NCI-H1436 treated with DMSO at 0.1 percent for 48 hours (cell line): ENCODE measurements at places on chromosomes 6 and 20.

DNA sequence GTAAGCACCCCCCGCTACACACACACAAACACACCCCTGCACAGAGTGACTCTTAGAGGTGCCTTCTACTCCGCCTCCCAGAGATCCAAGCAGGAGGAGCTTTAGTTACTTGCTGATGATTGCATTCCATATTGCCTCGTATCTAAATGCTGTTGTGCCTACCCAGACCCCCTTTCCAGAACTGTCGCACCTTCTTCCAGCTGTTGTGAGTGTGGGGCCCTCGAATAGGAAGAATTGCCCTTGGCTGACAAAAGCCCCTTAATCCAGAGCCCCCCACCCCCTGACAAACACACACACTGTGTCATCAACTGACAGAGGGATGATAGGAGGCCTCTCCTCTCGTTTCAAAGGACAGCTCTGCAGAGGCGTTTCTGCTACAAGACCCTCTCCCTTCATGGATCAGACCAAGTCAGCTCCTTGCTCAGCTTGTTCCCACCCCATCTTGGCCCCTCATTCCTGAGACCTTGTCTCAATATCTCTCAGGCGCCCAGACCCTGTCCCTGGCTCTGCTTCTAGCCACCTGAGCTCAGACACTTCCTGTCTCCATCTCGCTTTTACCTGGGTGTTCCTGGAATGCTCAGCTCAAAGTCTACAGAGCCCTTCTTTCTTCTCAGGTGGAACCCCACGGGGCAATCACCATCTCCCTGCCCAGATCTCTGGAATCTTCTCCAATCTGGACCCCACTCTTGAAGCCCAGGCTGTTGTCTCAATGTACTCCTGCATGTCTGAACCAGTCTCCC, 4.0 kb upstream of the VSX1 start:
- DNase-seq, result no peak

DNA sequence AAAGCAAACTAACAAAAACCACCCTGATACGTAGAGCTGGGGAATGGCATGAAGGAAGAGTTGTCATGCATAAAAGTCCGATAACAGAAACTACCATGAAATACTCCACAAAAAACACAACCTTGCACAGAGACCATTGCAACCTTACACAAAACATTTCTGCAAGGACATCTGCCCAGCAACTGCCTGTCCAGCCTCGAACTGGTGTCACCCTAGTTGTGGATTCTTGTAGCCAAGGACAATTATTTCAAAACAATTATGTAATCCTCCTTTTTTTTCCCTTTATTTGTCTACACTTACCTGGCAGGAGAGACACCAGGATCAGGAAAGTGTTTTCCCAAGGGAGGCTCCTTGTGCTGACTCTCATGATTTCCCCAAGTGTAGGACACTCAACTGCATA, 232.5 kb upstream of the SYNDIG1 start:
- DNase-seq, result no peak

DNA sequence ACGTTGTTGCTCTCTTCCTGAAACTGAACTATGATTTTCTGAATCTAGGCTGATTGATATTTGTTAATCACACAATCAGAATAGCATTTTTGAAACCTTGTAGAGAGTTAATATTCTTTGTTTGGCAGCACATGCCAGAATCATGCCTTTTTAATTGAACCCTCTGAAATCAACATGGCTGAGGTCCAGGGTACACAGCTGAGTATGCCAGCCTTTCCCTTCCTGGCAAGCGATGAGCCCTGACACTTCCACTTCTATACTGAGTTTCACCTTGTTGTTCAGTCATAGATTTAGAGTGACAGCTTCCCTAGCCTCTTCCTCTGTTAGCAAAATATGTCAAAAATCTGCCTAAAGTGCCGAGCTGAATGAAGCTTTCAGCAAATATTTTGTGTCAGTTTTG, 6.8 kb downstream of the HDDC2 start:
- DNase-seq, result no peak

GRCh38 chr6:150514806-150515380, 84.8 kb upstream of the PLEKHG1 start:
- DNase-seq, result no peak

DNA sequence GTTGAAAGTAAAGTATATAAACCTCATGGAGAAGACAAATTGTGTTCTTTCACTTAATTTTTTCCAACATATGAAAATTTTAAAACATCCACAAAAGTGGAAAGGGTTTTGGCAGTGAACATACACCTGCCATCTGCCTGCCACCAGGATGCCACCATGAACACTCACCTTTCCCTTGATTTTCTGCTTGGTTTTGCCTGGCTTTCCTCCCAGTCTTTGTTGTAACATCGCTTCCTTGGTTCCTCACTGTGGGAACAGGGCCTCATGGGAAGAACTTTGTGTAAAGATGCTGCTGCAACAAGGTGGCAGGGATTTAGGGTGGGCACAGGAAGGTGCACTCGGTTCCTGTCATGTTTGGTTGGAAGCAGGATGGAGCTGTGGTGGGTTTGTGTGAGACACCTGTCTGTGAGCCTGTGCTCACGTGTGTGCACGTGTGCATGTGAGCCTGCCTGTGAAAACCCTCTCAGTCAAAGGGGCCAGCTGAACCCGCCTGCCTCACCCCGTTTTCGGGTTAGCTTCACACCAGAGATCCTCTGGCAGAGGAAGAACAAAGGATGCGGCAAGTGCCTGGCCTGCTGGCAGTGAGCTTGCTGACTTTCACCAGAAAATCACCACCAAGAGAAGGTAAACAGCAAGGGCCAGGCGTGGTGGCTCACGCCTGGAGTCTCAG, 11.0 kb upstream of the RBM38 start:
- no peak for DNase-seq

GRCh38 chr20:33553516-33553915, 63.6 kb downstream of the CBFA2T2 start:
- DNase-seq, result no peak

DNA sequence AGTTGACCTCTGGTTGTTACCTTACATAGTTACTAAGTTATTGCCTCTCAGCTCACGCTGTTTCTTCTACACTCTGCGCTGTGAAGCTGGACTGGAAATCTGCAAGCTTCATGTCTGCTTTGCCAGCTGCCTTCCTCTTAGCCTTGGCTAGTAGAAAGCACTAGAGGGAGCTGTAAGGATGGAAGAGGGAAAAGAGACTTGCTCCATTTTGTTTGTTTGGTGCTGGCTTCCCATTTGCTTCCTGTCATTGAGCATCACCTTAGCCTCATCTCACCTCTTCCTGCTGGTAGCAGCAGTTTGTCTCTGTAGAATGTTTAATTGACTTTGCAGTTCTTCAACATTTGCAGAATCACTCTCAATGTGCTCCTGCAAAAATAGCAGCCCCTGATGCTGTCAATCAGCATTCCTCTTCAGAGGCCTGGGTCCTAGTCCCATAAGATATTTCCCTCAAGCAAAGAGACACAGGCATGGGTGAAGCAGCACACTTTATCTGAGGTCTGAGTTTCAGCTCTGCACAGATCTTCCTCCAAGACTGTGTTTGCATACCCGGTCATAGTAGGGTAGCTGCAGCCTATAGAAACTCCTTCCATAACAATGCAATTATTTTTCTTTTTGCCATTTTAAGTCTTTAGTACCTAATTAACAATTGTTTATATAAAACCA, 302.2 kb upstream of the EPHA7 start:
- DNase-seq, result peak; percentile 23

GRCh38 chr6:15312500-15312899, 66.6 kb downstream of the JARID2 start:
- no peak for DNase-seq

DNA sequence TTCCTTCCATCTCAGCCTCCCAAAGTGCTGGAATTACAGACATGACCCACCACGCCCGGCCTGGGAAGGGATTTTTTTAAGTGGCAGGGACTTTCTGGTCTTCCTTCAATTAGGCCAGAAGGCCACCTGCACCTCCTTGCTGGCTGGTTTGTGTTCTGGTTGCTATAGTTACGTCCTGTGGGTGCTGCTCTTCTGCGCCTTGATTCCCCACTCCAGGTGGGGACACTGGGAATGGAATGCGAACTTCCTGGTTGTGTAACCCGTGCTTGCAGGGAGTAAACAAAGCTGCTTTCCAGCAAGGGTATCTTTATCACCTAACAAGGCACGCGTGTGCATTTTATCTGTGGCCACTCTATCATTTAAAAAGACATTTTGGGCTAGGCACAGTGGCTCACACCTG, 117.7 kb downstream of the PLEKHG1 start:
- no peak for DNase-seq

DNA sequence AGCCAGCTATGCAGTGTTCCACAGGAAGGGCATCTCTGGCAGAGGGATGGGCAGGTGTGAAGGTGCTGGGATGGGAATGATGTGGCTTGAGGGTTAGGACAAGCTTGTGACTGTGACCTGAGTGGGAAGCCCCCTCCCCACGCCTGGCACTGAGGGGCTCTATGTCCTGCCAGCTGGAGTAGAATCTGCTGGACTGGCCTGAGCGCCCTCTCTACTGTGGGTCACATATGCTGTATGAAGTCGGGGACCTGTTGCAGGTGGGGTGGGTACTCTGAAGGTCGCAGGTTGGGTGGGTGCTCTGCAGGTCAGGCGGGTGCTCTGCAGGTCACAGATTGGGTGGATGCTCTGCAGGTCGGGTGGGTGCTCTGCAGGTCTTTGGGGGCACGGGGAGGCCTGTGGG, 20.3 kb downstream of the KCNG1 start:
- no peak for DNase-seq

GRCh38 chr6:72649032-72649984, 27.4 kb downstream of the KCNQ5 start:
- no peak for DNase-seq

DNA sequence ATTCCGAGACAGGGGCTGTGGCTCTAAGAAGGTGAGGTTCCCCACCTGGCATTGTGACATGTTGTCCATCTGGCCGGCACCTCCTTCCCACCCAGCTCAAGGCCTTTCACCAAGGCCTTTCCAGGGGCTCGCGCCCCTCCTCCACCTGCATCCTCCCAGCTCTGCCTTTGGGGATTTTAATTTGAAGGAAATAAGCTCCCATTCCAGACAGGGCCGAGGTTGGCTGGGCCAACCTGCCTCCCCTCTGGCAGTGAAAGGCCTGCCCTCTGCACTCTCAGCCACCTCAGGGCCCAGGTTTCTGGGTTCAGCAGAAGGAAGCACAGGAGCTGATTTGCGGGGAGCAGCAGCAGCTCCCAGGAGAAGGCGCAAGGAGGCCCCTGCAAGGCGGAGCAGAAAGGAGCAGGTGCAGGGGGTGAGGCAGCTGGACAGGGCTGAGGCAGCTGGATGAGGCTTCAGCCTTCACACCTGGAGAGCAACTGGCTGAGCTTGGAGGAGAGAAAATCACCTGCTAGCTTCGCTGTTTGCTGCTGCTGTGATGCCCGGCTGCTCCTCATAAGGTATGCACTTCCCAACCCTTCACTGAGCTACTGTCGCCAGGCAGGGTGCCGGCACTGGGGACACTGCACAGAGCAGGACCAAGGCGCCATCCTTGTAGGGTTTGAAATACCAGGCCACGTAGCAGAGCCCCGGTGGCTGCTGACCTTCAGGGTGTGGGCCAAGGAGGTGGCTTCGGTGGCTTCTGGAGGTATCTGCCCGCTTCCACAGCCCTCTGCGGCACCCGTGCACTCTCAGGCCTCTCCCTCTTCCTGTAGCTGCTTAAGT, 147.0 kb downstream of the SYNDIG1 start:
- no peak for DNase-seq

DNA sequence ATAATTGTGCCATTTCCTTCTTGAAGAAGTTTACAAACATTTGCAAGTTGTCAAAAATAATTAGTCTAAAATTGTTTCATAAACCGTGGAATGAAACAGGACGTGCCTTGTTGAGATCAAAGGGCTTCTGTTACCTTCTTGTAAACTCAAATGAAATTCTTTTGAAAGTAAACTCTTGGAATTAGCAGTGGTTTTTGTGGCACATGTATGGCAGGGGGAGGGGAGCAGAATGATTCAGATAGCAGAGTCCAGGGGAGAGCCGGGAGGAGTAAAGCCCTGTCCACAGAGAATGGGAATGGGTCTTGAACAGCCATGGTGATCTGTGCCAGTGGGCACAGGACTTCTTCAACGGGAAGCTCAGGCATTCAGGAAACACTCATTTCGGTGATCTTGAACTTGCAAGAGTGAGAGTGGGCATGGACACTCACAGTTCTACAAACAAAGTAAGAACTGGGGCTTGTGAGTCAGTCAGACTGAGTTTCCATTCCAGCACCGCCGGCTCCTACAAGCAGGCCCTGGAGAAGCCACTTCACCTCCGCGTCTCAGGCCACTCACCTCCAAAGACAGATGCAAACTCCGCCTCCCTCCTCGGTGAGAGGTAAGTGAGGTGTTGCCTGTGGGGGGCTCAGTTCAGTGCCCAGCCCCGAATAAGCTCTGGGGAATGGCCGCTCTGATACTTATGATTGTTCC, 143.1 kb downstream of the CDH26 start:
- DNase-seq, result no peak

DNA sequence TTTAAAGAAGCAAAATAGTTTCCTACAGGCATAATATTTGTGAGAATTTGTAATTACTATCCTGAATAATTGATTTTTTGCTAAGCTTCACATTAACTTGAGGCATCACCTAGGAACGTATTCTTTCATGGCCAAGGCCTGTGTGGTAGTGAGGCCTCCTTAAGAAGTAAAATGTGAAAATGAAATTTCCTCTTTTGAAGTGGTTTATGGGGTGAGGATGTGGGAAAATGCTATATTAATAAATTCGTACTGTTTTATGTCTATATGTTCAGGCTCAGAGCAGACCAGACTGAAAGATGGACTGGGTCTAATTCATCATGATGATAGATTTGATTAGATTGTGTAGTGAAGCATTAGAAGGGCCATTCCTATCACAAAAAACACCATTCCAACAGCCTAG, 33.1 kb downstream of the MYLIP start:
- no peak for DNase-seq

GRCh38 chr20:6818033-6818808, 50.7 kb downstream of the BMP2 start:
- no peak for DNase-seq

DNA sequence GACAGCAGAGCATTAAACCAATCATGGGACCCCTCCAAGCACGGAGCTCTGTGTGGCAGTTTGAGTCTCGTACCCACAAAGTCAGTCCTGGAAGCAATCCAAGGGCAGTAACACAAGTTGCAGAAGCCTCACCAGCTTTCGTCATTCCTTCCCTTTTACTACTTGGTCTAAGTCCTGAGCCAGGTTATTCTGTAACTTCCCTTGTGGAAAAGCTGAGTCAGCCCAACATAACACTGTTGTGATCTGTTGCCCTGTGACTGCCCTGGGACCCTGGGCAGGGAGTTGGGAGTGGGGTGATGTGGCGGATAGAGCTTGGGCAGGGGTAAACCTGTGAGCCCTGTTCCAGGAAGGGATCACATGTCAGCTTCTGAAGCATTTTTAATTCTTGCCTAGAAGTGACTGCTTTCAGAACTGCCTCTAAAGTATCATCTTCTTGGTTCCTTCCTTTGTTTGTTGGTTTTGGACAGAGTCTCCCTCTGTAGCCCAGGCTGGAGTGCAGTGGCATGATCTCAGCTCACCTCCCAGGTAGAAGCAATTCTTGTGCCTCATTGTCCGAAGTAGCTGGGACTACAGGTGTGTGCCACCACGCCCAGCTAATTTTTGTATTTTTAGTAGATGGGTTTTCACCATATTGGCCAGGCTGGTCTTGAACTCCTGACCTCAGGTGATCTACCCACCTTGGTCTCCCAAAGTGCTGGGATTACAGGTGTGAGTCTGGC, 183.7 kb upstream of the JAG1 start:
- no peak for DNase-seq

- DNase-seq, result no peak
These were observed 27.8 kb upstream of the GFRAL start for GRCh38 chr6:55299286-55299985.
